PC-3 (cell line): ENCODE measurements at places on chromosomes 13 and 19.

DNA sequence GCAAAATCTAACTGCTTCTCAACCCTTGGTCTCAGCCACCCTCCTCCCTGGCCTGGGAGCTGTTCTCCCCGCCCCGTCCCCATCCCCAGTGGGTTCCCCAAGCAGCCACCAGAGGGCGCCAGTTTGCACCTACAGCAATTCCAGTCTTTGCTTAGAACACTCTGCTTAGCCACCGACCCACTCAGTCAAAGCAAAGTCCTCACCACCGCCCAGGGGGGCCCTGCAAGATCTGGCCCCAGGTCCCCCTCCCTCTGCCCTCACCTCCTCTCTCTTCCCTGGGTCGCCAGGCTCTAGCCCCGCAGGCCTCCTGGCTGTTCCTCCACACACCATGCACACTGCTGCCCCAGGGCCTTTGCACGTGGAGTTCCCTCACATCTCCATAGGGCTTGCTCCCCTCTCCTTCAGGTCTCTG is 12.4 kb downstream of the TMEM143 start:
- peak; percentile 67 for DNase-seq

GRCh38 chr13:39448834-39449233 is 154.2 kb downstream of the LHFPL6 start:
- no peak for DNase-seq

DNA sequence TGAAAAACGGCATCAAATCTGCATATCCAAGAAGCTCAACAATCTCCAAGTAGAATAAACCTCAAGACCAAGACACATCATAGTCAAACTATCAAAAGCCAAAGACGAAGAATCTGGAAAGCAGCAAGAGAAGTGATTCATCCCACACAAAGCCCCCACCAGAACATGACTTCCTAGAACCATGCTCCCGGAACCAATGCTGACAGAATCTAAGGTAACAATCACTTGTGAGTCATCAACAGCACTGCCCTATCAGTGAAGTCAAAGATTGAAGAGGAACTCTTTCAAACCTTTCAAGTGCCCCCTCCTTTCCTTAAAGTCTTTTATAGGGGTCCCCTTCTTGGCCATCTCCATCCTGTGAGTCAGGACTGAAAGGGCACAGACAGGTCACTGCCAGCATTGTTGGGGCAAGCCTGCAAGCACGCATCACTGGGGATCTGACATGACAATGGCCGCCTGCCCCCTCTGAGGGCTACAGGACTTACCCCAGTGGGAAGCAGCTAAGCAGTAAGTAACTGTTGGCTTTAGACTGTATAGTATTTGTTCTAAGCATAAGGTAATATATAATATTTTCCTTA is at the start of gene CCDC70:
TSS of gene CCDC70 (plus strand) at position 247 of the 578 bp plus-strand sequence. CDS start 3,443 bp downstream, outside the sequence.
- peak; percentile 72 for DNase-seq

GRCh38 chr19:49506575-49507105 is 5.8 kb upstream of the FCGRT start:
- peak; percentile 83 for DNase-seq

- no peak for DNase-seq
Measured at GRCh38 chr19:35609851-35610353, 2.6 kb upstream of the HAUS5 start.
